Upper lobe of left lung (tissue), 6 donors: ENCODE measurements at places on chromosomes 13 and 19. TPM values are rescaled to one million over a fixed set of nuclear protein-coding genes. Genes with fewer than 3 reads are reported as not detected.

CCL25 gene
- not detected for total RNA-seq

PALM gene
- total RNA-seq = 12.5 TPM

DNA sequence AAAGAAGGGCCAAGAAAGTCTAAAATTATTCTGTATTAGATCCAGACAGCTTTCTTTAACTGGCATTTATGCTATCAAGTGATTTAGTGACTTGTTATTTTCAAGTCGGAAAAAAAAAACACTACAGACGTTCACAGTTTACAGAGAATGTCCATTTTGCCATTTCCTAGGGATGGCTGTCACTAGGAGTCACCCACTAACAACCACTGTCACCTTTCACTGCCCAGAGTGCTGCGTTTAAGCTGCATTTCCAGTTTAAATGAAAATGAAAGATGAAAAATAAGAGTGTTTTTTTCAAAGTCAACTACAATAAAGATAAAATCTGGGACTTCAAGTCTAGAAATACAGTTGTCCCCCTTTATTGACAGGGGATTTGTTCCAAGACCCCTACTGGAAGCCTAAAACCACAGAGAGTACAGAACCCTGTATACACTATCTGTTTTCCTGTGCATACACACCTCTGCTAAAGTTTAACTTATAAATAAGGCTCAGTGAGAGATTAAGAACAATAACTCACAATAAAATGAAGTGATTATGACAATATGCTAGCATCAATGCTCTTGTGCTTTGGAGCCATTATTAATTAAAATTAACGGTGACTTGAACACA is 112.5 kb downstream of the SACS start:
- H3K4me1 ChIP-seq = peaks cover 4% of the 10 kb centered on the region
- peak overlapping the region; percentile 17 for H3K4me3 ChIP-seq
- no peak overlapping the region for H3K27ac ChIP-seq
- DNase-seq = no peak
- H3K27me3 ChIP-seq = no peaks in the 10 kb centered on the region
- no peaks in the 10 kb centered on the region for H3K36me3 ChIP-seq

DNA sequence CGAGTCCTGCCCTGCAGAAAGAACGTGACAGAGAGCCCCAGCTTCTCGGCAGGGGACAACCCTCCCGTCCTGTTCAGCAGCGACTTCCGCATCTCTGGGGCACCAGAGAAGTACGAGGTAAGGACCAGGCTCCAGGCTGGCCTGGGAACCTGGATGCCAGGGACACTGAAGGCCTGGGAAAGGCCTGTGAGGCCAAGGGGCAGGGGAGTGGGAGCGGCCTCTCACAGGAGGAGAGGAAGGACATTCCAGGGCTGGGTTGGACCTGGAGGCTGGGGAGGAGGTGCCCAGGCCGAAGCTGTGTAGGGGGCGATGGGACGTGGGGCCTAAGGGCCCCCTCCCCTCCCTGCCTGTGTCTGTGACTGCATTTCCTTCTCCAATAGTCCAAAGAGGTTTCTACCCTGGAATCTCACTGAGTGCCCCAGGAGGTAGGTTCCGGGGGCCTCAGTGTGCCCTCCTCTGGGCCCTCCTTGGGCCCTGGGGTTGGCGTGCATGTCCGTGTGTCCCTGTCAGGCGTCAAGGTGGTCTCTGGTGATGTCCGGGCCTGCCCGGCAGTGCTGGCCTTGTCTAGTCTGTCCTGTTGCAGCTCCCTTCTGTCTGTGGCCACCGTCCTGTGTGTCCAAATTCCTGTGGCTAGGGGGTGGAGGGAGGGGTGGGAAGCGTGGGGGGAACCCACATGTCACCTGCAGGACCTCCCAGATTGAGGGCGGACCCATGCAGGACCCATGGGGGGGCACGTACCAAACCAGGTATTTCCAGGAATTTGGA is 16.9 kb upstream of the CD22 start:
- H3K4me3 ChIP-seq = no peak overlapping the region
- H3K27ac ChIP-seq = peak overlapping the region; percentile 42
- no peaks in the 10 kb centered on the region for H3K36me3 ChIP-seq

DNA sequence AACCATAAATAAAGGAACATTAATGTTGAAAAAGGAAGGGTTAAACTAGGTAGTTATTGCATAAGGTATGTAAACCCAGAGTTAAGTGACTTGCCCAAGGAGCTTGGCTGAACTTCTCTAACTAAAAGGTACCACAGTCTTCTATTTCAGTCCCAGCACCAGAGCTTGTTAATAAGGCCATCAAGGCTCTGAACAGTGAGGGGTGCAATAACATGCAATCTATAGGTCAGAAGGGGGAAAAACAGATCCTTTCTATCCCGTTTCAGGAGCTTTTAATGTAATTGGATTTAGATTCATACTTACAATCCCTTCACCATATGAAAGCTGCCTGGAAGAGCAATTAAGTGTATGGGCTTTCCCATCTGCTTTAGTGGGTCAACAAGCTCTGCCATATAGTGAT is 441.5 kb upstream of the SPRY2 start:
- no peak overlapping the region for H3K4me3 ChIP-seq
- H3K27me3 ChIP-seq = no peaks in the 10 kb centered on the region
- H3K27ac ChIP-seq = no peak overlapping the region
- no peaks in the 10 kb centered on the region for H3K36me3 ChIP-seq
- DNase-seq = no peak

- H3K27ac ChIP-seq = no peak overlapping the region
- no peaks in the 10 kb centered on the region for H3K27me3 ChIP-seq
- DNase-seq = no peak
- peaks cover 5% of the 10 kb centered on the region for H3K4me1 ChIP-seq
- H3K4me3 ChIP-seq = no peak overlapping the region
Observed at GRCh38 chr19:41707871-41708371, 505 bp upstream of the CEACAM5 start.

- H3K4me1 ChIP-seq = no peaks in the 10 kb centered on the region
- H3K36me3 ChIP-seq = no peaks in the 10 kb centered on the region
- no peak overlapping the region for H3K4me3 ChIP-seq
- no peak overlapping the region for H3K27ac ChIP-seq
Observed at GRCh38 chr13:78764665-78765064, 105.7 kb upstream of the OBI1 start.

DNA sequence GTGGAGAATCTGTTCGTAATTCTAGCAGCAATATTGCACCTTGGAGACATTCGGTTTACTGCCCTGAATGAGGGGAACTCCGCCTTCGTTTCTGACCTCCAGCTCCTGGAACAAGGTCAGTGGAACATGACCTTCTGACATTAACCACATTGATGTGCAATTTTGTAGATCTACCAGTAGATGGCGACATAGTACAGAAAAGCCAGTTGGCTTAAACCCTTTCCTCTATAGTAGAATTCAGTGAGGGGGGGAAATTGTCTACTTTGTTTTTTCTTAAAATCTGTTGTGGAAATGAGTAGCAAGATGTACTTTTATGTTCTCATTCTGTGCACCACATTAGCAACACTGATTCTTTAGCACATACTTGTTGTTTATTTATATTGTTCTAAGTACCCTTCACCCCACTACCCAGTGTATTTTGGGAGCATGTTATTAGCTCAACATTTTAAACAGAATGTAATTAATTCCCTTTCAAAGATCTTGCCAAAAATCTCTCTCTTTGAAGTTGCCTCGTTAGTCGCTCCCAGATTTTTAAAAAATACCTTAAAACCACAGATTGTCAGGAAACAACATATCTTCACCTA is 332.2 kb downstream of the MYO16 start:
- H3K27ac ChIP-seq = no peak overlapping the region
- H3K27me3 ChIP-seq = no peaks in the 10 kb centered on the region
- no peaks in the 10 kb centered on the region for H3K4me1 ChIP-seq
- no peak overlapping the region for H3K4me3 ChIP-seq
